ENCODE measurements at places on chromosomes 16 and 17.

DNA sequence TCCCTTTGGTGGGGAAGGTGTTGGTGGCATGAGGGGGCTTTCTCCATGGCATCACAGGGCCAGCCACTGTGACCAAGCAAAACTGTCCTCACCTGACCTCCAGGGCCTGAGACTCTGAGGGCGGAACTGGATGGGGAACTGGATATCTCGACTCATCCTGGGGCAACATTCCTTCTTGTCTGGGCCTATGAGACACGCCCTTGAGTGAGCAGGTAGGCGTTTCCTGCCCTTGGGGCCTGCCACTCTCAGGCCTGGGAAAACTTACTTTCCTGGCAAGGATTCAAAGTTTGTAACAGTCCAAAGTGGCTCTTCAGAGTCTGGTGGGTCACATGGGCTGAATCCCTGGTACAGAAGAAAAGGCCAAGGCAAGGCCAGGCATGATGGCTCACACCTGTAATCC is 9.6 kb downstream of the MT1X start:
- DNase-seq: peak; percentile 100

DNA sequence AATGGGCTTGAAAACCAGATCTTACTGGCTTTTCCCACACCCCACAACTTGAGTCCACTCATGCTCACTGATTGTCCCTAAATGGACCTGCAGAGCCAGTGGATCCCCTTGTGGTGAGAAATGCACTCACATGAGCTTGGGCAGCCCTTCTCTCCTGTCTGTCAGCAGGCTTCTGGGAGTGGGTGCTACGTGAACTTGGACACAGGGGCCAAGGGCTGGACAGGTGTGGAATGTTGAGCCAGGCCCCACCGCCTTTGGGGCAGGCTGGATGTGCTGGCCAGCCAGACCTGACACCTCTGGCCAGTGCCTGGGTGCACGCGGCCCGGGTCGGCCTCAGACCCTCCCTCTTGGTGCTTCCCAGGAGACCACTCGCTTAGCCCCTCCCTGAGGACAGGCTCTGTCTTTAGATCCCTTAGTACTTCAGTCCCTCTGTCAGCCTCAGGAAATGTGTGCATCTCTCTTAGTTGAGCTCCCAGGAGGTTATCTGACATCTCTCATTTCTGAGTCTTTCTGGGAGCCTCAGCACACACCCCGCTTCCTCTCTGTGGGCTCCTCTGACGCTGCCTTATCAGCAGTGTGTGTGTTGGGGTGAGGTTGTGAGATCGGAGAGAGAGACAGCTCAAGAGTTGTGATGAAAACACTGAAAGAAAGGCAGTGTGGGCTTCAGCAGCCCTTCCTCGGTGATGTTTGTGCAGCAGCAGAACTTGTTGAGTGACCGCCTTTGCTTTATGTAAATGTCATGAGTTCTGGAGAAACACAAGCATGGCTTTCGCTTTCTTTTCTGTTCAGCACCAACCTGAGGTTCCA is 117.0 kb downstream of the RAB11FIP4 start:
- DNase-seq: no peak

- no peak for DNase-seq
Observed at GRCh38 chr16:4681471-4682083, 11.8 kb upstream of the NUDT16L1 start.

DNA sequence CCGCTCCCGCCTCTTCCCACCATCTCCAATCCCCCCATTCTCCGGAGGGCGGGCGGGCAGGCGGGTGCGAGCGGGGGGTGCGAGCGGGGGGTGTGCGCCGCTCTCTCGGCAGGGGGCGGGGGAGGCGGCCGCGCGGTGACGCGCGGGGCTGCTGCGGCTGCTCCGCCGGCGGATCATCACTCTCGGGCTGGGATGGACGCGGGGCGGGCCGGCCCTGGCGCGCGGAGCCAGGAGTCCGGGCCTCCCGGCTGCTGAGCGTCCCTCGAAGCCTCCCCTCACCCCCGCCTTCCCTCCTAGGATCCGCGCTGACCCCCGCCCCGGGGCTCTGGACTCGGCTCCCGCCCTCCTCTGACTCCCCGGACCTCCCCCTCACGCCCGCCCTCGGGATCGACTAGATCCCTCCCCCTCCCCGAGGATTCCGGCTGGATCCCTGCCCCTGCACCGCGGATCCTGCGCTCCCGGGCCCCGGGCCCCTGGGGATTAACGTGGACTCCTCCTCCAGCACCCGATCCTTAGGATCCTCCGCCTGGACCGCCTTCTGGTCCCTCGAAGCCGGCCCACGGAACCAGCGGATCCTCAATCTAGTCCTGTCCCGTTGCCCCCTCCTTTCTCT is 946 bp upstream of the TMEM256 start:
- DNase-seq: no peak

GRCh38 chr16:23428351-23428750 is 24.6 kb downstream of the COG7 start:
- DNase-seq: peak; percentile 68

- no peak for DNase-seq
Observed at GRCh38 chr17:28896491-28896883, 1.0 kb downstream of the FLOT2 start.

DNA sequence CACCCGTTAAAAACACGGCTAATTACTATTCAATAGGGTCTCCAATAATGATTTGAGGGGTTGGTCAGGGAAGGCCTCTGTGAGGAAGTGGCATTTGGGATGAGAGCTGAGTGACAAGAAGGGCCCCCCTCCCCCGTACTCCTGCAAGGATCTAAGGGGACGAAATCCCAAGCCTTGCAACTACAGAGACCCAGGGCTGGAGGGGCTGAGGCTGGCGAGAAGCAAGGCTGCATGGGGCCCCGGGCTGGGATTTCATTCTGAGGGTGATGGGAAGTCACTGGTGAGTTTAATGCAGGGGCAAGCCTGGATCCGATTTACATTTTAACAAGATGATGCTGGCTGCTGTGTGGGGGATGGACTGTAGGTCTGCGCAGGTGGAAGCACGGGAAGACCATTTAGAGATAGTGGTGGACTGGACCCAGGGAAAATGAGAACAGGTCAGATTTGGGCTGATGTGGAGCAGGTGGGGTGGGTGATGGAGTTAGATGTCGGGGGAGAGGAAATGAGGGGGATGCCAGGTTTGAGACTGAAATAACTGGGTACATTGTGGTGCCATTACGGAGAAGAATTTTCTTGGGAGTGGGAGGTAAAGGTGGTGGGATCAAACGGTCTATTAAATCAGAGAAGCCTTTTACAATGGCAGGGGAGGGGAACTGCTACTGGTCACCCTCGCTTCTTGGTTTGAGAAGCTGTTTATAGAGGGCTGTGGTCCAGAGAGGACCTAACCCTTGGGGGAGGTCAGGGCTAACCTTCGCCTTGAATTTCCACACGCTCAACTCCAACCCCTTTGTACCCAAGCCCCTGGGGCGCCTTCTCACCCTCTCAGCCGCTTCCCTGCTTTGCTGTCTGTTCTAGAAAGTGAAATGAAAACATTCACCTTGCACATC is 932 bp upstream of the MYBBP1A start:
- DNase-seq: no peak

GRCh38 chr17:75845058-75845711 is 981 bp upstream of the UNC13D start:
- DNase-seq: peak; percentile 64

Measured in bronchial epithelial cell (primary cell).